ENCODE measurements at places on chromosomes 7 and 10. TPM values are rescaled to one million over a fixed set of nuclear protein-coding genes. Genes with fewer than 3 reads are reported as not detected.

NAT16 gene
- not detected for total RNA-seq

GLI3 gene
- total RNA-seq: 2.8 TPM

SPDYE3 gene
- total RNA-seq: not detected

CPN1 gene
- total RNA-seq: not detected

PRSS1 gene
- total RNA-seq: not detected

FAM171A1 gene
- total RNA-seq: 11.4 TPM

FZD8 gene
- 4.0 TPM for total RNA-seq

PRLHR gene
- total RNA-seq: not detected

ZPBP gene
- not detected for total RNA-seq
